ENCODE measurements at places on chromosomes 1 and 21.

GRCh38 chr1:174112489-174113162, 46.7 kb upstream of the RABGAP1L start:
- DNase-seq, result no peak

DNA sequence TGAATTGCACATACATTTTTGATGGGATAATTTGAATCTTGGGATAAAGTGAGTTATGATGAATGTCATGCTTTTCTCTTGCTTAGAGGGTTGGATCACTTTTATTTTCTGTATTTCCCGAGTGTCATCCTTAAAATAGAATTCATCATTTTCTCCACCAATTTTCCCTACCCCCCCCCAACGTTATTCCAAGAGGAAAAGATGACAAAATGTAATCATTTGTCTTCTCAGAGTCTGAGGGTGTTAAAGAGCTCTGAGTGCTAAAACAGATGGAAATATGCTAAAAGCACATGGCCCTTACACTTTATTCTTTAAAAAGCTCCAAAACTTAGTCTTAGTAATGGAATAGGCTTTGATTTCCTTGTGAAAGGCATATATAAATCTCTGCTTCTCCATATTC, 81.4 kb downstream of the CHRM3 start:
- no peak for DNase-seq

DNA sequence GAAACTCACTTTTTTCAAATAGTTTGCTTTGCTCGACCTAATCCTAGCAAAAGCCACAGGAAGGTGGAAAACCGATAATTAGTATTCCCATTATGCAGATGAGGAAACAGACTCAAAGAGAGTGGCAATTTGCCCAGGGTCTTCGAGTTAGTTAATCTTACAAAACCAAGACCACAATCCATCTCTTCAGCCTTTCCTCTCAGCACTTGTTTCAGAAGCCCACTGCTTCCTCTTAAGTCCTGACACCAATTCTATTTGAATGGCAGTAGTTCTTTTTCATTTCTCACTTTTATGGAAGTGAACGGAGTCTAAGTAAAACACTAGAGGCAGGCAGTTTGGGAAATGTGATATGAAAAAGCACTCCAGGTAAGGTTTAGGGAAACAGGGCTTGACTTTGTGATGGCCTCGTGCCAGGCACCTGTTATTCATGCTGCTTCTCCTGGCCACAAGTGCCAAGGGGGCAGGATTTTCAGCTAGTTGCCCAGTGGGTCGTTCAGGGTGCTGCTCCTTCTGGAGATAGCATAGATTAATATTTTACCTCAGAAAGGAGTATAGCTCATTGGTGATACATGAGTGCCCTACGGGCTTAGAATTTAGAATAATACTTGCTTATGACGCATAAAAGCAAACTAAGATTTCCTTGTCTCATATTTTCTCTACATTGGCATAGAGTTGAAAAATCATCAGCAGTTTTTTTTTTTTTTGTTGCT, 76.6 kb upstream of the NRIP1 start:
- DNase-seq, result no peak

- no peak for DNase-seq
Observed at GRCh38 chr1:208089761-208090370, 154.3 kb downstream of the PLXNA2 start.

DNA sequence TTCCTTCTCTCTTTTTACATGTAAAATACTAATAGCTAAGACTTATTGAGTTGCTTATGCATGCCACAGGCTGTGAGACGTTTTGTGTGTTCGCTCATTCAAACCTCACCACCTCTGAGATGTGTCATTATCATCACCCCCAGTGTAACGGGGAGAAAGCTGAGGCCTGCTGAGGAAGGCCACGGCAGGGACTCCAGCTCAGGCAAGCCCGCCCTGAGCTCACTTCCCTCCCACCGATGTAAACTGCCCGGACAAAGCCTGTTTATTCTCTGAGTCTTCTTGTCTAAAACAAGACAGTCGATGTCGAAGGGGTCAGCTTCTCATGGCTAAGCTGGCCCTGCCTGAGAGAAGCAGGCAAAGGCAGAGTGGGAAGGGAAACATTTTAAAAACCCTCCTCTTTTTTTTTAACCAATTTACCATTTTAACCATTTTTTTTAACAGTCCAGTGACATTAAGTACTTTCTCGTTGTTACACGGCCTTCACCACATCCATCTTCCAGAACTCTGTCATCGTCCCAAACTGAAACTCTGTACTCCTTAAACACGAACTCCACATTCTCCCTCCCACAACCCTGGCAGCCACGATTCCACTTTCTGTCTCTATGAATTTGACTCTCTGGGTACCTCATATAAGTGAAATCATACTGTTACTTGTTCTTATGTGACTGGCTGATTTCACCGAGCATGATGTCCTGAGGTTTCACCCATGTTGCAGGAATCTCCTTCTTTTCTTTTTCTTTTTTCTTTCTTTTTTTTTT, 204.8 kb upstream of the GALNT2 start:
- DNase-seq, result no peak

DNA sequence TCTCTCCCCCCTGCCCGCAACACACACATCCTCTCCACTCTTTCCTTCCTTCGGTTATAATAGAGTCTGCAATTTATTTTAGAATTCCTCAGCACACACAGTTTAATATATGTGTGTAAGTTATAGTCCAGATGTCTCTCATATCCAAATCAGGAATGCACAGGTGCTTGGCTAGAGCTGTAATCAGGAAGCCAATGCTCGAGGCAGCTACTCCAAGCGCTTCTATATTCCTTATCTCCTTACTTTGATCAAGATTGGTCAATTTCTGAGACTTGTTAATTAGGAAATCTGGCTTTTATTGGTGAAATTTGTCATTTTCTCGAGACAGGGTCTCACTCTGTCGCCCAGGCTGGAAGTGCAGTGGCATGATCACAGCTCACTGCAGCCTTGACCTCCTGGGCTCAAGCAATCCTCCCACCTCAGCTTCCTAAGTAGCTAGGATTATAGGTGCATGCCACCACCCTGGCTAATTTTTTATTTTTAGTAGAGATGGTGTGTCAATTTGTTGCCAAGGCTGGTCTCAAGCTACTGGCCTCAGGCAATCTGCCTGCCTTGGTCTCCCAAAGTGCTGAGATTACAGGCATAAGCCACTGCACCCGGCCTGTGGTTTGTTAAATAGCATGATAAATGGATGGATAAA, 27.7 kb downstream of the RPL5 start:
- no peak for DNase-seq

- no peak for DNase-seq
Observed at GRCh38 chr1:75643460-75643859, 32.5 kb upstream of the SLC44A5 start.

GRCh38 chr1:24110642-24111261, 1.2 kb downstream of the MYOM3 start:
- DNase-seq, result no peak

- DNase-seq, result no peak
Observed at GRCh38 chr1:8373581-8374241, 55.8 kb downstream of the SLC45A1 start.
